ENCODE measurements at places on chromosomes 4 and X.

GRCh38 chrX:49972328-49972860 is 50.0 kb downstream of the CLCN5 start:
- DNase-seq: no peak

- DNase-seq: no peak
Observed at GRCh38 chr4:38611676-38612075, 52.3 kb upstream of the KLF3 start.

GRCh38 chrX:8424912-8425311 is 39.7 kb upstream of the VCX3B start:
- DNase-seq: no peak

DNA sequence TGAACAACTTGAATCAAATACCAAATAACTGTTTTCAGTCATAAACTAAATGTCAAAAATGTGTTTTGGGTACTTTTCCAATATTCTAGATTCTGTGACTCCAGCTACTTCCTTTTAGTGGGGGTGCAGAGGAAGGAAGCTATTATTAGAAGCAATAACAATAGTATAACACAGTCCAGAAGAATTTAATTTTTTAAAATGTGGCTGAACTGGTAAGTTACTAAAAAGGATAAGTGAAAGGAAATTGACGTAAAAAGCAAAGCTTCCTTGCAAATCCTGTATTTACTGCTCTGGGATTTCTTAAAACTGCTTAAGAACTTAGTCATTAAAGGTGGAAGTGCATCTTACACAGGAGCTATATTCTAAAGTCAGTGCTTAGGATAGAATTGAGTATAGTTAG is 53.2 kb downstream of the MOSPD2 start:
- no peak for DNase-seq

- no peak for DNase-seq
Observed at GRCh38 chr4:108270466-108271450, 102.0 kb upstream of the LEF1 start.

GRCh38 chr4:137422666-137423065 is 109.6 kb downstream of the PCDH18 start:
- DNase-seq: no peak
